ENCODE measurements at places on chromosomes 3 and 15.

GRCh38 chr3:34508732-34509131 is 710.3 kb downstream of the PDCD6IP start:
- no peak for DNase-seq

DNA sequence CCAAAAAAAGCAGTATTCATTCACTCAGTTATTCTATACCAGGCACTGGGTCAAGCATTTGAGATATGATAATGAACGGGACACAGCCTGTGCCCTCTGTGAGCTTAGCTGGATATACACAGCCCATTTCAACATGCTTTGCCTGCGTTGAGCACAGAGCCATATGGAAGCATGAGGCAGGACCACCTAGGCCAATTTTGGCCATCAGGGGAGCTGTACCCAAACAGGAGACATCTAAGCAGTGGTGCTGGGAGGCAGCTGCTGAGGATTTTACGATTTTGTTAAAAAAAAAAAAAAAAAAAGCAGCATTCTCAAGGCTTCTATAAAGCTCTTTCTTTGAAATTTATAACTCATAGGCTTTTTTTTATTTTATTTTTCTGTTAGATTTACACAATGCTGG is 87.2 kb upstream of the SLC2A2 start:
- DNase-seq, result no peak

DNA sequence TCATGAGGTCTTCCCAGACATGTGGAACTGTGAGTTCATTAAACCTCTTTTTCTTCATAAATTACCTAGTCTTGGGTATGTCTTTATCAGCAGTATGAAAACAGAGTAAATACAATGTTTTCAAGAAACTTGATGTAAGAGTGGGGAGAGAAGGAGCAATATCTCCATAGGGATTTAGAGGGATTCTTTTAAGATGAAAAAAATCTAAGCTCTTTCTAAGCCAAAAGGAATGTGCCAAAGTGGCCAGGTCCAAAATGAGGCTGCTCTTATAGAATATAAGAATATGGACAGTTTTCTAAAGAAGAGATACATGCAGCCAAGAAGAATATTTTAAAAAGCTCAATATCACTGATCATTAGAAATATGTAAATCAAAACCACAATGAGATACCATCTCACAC is 23.9 kb upstream of the RYK start:
- DNase-seq, result no peak

- no peak for DNase-seq
Observed at GRCh38 chr3:183878071-183878470, 6.6 kb downstream of the PARL start.

- no peak for DNase-seq
Observed at GRCh38 chr3:154023148-154023547, 98.0 kb upstream of the ARHGEF26 start.

- no peak for DNase-seq
Observed at GRCh38 chr15:66067687-66068086, 185.9 kb downstream of the MEGF11 start.

Data from anterior cingulate cortex (tissue), 58 donors.